Kidney epithelial cell (primary cell): ENCODE measurements at places on chromosomes 5 and 9.

DNA sequence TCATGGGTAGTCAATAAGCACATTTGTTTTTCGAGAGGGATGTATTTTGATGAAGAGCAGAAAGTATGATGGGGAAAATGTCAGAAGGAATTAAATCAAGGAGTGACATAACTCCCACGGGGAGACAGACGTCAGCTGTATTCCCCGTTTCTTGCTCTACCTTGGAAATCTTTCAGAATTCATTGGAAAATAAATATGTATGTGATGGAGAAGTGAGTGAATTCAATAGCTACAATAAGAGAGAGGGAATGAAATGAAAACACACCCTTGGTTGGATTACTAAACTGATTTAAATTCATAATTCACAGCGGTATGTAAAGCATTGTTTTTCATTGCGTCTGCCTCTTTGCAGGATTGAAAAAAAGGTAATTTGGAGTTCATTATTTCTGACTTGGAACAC lies 209.7 kb upstream of the KLF4 start:
- DNase-seq: no peak

- no peak for DNase-seq
Observed at GRCh38 chr5:18370531-18370930, 736.3 kb downstream of the TAF11L14 start.

DNA sequence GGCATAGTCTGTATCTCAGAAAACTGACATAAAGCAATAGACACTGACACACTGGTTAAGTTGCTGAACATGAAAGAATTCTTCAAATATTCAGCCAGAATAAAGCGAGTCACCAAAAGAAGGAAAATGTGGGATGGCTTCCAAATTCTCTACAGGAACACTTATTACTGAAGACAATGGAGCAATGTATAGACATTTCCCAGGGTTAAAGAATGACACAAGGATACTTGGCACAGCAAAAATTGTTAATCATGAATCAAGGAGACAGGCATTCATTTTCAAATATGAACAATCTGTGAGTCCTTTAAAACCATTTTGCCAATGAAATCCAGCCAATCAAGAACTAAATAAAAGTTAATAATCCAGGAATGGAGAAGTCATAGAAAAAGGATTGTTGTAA lies 92.5 kb downstream of the MTX3 start:
- DNase-seq: no peak

DNA sequence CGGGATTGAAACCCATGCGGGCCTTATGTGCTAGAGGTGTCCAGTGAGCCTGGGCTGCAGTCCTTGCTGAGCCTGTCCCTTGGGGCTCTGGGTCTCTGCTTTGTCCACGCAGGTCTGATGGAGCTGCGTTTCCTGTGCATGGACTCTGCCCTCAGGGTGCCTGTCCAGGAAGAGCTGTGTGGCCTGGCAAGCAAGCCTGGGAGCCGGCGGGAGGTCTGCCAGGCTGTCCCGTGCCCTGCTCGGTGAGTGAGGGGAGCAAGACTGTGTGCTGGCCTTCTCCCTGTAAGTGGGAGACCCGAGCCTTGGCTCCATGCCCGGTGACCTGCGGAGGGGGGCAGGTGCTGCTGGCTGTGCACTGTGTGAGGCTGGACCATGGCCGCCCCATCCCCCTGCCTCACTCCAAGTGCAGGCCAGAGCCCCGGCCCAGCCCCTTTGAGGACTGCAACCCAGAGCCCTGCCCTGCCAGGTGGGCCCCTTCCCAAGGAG lies 11.2 kb upstream of the CACFD1 start:
- no peak for DNase-seq

DNA sequence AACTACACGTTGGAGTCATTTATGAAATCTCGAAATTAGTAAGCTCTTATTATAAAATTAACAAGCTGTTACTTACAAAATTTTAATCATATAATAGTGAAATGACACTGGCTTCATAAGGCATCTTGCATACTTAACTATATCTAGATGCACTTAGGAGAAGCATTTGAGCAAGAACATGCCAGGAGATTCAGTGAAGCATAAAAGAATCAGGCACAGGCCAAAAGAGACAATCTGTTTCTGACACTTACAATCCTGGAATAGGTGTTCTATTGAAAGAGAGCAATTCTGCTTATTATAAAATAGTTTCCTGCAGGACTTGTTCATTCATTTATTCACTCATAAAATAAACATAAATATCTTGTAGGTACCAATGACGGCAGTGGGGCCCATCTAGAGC lies 1152.2 kb upstream of the CDH6 start:
- no peak for DNase-seq

DNA sequence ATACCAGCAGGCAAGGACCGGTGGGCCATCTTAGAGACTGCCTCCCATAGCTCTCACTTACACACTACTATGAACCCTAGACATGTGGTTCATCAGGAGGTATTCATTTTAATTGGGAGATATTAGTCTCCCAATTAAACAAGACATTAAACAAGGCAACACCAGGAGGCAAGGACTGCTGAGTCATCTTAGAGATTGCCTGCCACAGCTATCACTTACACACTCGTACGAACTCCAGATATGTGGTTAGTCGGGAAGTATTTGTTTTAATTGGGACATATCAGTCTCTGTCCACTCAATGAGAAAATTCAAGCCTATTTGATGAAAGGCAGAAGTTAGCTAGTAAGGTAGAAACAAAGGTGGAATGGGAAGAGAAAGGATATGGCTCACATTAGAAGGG lies 343.9 kb downstream of the NFIB start:
- DNase-seq: no peak

DNA sequence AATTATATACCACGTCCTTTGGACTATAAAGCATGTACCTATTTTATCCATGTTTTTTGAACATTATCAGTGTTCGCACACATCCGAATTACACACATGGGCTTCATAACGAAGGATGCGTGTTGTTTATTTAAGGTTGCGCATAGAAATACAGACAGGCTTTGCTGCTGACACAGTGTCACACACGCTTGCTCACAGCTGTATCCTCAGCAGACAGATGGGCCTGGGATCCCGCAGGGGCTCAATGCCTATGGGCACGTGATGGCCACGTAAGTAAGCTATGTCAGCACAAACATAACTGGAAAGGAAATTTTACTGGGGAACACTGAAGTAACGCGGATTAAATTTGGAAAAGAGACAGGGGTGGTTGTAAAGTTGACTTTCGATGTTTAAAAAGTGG lies 76.6 kb downstream of the OTULIN start:
- DNase-seq: no peak
